ENCODE measurements at places on chromosomes 7 and 10.

GRCh38 chr7:128454808-128455542 is 703 bp upstream of the HILPDA start:
- DNase-seq, result no peak

GRCh38 chr10:34759161-34759836 is 55.8 kb downstream of the PARD3 start:
- DNase-seq, result no peak

DNA sequence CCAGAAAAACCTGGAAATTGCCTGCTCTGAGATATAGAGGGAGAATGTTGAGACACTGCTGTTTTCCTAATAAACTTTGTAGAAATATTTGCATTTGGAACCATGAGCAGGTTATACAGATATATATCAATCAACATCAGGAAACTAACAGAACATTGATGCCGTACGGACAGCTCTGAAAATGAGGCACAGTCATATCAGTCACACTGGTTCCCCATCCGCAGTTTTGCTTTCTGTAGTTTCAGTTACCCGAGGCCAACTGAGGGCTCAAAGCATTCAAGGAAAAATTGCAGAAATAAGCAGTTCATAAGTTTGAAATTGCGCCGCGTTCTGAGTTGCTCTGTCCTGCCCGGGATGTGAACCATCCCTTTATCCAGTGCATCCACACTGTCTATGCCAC is 137.9 kb downstream of the KLF6 start:
- no peak for DNase-seq

GRCh38 chr10:51242393-51242792 is 168.1 kb downstream of the PRKG1 start:
- DNase-seq, result no peak

DNA sequence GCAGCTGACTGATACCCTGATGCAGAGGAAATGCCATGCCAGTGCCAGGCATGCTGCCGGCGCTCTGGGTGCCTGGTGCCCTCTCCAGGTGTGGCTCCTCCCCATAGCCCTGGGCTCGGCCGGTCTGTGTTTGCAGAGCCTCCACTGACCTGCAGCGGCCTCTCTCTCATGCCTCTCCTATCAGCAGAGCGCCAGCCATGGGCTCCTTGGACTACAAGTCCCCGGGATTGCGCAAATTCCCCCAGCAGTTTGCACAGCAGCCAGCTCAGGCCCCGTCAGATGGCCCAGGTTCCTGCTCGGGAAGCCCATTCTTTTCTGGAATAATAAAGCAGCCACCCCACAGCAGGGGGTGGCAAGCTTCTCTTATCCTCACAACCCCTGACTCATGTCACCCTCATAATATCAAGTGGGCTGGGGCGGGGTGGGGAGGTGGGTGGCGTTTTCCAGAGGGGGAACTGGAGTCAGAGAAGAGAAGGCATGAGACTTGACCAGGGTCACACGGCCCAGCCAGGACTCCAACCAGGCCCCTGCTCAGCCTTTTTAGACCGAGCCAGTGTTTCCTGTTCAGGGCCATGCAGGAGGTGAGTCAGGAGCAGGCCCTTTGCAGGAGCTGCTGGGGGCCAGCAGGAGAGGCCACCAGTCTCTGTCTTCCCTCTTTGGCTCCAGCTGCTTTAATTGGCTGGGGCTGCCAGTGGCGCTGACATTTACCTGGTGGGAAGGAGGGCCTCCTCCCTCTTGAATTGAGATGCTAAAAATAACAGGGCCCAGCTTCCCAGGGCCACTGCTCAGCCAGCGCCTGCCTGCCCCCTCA is 58.6 kb downstream of the ZMIZ1 start:
- DNase-seq, result no peak
